Stimulated activated CD4-positive, alpha-beta T cell treated with anti-CD3 and anti-CD28 coated beads, Interleukin-1b, Interleukin-23, amount 100 ng/mL, for 1 hour (primary cell): ENCODE measurements at places on chromosomes 5 and 9.

GRCh38 chr9:113398796-113399195 is 2.3 kb downstream of the ALAD start:
- no peak for DNase-seq

GRCh38 chr5:96881511-96882115 is 5.3 kb downstream of the ERAP2 start:
- no peak for DNase-seq

DNA sequence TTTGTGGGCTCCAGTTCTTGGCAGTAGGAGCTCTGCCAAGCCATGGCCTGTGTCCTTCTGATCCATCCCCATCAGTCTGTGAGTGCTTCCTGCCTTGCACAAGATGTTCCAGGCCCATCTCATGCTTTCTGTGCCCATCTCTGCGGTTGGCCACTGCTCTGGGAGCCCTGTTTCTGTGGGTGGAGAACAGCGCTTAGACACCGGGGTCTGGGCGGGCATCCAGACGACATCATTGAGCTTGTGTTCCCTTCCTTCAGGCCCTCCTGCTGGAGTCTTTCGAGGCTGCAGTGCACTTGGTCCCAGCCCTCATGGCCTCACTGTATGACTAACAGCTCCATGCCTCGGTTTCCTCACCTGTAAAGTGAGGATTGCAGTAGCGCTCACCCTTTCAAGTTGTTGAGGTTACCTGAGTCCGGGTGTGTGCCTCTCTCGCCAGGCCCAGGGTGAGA is 14.9 kb upstream of the CARD19 start:
- DNase-seq: no peak

- no peak for DNase-seq
Observed at GRCh38 chr9:91060520-91061343, 259.1 kb downstream of the SYK start.

DNA sequence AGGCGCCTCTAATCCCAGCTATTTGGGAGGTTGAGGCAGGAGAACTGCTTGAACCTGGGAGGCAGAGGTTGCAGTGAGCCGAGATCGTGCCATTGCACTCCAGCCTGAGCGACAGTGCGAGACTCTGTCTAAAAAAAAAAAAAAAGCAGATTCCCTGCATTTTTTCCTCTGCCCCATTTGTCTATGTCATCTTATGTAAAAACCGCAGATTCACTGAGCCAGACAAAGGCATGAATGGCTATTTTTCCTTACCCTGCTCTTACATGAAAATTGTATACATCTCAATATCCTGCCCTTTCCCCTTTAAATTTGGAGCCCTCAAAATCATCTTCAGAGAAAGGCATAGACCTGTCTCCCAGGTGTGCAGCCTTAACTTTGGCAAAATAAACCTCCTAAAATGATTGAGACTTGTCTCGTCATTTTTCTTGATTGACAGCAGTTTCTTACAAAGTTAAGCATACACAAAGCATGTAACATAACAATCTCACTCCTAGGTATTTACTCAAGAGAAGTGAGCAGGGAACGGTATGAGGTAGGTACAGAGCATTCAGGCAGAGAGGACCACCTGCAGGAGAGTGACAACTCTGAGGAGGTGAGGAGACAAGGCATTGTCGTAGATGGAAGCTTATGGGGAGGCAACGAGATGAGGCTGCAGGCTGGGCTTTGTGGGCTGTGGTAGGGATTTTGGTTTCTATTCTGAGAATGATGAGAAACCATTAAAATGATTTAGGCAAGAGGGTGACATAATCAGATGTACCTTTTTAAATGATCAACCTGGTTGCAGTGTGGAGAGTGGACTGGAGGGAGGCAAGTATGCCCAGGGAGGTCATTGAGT is 65.7 kb upstream of the IL6ST start:
- no peak for DNase-seq

- no peak for DNase-seq
Observed at GRCh38 chr5:79448336-79448735, 65.6 kb downstream of the HOMER1 start.

DNA sequence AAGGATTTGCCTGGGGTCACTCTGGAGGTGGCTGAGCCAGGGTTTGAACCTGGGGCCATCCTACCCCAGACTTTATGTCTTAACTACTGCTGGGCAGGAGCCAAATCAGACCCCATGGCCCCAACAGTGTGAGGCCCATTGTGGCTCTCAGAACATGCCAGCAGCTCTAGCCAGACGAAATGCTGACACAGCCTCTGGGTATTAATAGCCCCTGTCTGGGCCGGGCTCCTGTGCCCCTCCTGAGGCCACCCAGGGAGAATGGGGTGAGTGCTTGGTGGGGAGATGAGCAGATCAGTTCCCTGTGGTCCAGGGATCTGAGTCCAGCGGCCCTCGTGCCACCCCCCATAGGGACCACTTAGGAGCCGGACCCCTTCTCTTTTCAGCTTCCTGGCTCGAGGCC is 2.2 kb upstream of the PLPP7 start:
- DNase-seq: no peak

DNA sequence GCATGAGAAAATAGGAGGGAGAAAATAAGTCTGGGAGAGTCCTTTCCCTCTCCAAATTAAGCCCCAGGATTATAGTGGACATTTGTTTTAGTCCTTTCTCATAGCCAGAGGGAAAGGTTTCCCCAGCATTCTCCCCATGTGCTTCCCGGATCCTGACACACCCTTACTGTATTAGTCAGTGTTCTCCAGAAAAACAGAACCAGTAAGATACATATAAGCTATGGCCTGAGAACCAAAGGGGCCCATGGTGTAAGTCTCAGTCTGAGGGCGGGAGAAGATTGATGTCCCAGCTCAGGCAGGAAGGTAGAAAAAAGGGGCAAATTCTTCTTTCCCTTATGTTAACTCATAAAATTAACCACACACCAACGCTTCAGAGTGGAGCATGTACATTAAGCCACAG is 25.6 kb upstream of the SPATA31D4 start:
- DNase-seq: no peak

- no peak for DNase-seq
Observed at GRCh38 chr5:34038390-34038789, 4.6 kb downstream of the C1QTNF3 start.

GRCh38 chr9:7105095-7105494 is 347.3 kb downstream of the KDM4C start:
- DNase-seq: no peak

GRCh38 chr5:134945041-134945440 is 22.7 kb upstream of the CATSPER3 start:
- no peak for DNase-seq

- no peak for DNase-seq
Observed at GRCh38 chr5:9818340-9818845, 188.2 kb upstream of the TAS2R1 start.

- DNase-seq: no peak
Observed at GRCh38 chr9:32171339-32171738, 213.1 kb upstream of the ACO1 start.

DNA sequence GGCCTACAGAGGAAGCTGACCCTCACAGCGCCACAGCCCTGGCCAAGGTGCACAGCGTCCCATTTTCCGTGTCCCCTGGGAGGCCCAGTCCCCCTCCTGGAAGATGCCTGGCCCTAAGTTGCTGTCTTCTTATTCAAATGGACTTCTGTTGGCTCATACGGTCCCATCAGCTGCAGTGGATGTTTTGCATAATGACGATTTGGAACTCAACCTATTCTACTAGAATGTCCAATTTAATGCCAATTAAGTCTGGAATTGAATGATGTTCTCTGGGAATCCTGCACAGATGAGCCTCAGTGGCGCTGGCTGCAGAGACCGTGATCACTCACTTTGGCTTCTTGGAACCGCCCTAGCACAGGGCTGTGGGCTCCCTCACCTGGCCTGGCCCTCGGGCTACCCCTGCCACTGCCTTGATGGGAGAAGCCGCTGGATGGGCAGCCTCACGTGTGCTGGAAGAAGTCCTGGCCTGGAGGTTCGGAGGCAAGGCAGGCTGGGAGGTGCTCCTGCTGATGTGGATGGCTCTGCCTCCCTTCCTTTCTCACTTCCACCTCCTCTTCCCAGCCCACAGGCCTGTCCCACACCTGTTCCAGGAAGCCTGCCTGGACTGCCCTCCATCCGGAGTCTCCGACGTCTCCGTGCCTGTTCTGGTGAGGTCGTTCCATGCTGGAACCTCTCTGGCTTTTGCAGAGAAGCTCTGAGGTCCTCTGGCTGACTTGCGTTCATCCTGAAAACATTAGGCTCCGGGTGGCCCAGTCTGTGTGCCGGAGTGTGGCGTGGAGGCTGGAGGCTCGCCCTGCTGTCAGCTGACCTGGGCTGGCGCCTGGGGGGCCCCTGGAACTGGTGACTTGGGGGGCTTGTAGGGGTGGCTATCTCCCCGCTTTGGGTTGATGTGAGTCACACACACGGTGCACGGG is 147.1 kb downstream of the RXRA start:
- DNase-seq: no peak
